Hindlimb muscle (tissue), 1 donor: ENCODE measurements at places on chromosomes 4 and X.

DNA sequence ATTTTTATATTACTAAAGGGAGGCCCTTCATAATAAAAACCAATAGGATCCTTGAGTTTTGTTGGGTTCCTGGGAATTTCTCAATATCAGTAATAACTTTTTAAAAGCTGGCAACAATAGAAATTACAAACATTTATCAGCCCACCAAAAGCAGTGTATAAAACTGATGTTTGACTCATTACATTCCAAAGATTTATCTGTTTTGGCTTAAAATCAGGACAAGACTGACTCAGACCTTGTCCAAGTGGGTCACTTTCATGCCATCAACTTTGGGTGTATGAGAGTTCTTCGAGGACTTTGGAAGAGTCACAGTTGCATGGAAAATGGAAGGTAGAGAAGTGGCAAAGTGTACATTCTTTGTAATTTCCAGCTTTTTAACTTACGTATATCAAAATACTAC, 102.8 kb downstream of the FRMPD4 start:
- DNase-seq, result no peak

- no peak for DNase-seq
Measured at GRCh38 chr4:113694008-113694407, 67.5 kb downstream of the CAMK2D start.

DNA sequence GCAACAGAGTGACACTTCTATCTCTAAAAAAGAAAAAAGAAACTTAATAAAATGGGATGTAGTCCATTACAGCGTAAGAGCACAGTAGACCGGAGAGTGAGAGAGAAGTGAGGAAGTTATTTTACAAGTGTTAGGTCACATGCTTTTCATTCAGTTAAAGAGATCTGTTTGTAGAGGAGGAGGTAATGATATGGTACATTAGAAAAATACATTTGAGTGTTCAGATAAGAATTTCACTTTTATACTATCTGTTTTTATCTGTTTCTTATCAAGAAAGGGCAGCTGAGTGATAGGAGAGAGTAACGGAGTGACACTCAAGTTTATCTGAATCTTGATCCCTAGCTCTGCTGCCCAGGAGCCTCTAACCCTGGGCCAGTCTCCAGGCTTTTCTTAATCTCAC, 38.9 kb downstream of the FNIP2 start:
- DNase-seq, result no peak

- DNase-seq, result no peak
Measured at GRCh38 chrX:135434258-135435138, 12.8 kb downstream of the SMIM10L2A start.

DNA sequence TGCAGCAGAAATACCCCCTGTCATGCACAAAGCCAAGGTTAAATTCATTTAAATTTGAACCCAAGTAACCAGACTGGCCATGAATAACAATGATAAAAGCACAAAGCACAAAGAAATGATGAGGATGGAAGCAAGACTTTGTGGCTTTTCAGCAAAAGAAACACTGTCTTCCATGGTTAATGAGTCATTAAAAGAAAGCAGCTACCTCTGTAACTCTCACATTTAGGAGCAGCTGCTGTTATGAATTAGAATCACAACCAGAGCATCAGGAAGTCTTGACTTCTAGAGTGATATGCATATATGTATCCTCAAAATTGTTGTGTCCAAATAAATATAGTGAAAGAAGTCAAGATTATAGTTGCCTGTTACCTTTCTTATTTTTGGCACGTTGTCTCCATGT, 70.7 kb upstream of the RPS6KA6 start:
- no peak for DNase-seq

DNA sequence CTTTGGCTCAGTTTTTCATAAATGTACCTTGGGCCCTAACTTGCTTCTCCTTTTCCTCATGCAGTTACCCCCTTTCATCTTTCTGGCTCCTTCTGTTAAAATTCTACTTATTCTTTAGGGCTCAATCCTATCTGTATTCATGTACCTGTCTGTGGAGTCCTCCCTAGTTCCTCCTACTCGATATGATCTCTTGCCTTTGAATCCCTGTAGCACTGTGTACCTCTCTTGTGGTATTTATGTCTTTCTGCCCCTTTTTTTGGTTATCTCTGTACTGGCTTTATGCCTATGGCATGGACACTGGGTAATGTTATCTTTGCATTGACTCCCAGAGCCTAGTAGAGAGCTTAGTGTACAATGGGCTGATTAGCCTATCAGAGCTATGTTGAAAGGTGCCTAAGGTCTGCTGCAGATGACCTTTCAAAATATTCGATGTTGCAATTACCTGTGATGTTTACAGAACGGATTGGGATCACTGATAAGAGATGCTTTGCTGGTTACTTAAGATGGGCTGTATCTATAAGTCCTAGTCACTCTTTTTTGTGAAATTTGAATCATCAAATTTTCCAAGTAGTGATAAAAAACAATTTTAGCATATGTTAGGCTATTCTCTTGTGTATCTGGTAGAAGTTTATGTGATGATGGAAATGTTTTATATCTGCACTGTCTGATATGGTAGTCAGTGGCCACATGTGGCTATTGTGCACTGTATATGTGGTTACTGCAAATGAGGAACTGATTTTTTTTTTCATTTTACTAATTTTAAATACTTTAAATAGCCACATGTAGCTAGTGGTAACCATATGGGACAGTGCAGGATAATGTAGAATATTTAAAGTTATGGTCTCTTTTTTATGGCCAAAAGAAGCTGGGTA, 33.5 kb downstream of the TMEM164 start:
- DNase-seq, result no peak

DNA sequence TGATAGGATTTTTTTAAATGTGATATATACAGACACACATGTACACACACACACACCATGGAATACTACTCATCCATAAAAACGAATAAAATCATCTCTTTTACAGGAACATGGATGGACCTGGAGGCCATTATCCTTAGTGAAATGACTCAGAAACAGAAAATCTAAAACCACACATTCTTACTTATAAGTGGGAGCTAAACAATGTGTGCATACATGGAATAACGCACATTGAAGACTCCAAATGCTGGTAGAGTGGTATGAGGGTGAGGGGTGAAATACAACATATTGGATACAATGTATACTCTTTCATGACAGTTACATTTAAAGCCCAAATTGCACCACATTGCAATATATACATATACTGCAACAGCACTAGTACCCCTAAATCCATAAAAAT, 120.2 kb upstream of the ADGRL3 start:
- DNase-seq, result no peak

GRCh38 chrX:96568071-96568470, 116.6 kb upstream of the DIAPH2 start:
- DNase-seq, result no peak

DNA sequence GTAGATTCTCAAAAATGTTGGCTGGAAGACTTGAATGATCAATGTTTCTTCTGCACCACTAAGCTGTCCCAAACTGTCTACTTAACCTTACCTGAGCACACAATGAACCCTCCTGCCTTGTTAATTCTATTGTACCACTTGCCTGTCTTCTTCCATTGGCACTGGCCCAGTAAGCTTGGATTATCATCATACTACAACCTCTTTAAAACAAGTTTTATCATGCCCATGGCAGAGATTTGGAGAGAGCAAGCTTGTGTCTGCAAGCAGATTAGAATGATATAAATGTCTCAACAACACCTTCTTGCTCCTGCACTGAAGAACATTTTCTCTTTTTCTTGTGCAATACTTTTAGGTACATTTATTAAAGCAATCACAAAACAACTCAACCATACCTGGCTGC, 74.0 kb upstream of the VMA21 start:
- DNase-seq, result no peak
